ENCODE measurements at places on chromosomes 2 and 18. TPM values are rescaled to one million over a fixed set of nuclear protein-coding genes. Genes with fewer than 3 reads are reported as not detected.

GRCh38 chr18:11994703-11995444 lies 13.6 kb downstream of the IMPA2 start:
- DNase-seq: peak; percentile 98

DNA sequence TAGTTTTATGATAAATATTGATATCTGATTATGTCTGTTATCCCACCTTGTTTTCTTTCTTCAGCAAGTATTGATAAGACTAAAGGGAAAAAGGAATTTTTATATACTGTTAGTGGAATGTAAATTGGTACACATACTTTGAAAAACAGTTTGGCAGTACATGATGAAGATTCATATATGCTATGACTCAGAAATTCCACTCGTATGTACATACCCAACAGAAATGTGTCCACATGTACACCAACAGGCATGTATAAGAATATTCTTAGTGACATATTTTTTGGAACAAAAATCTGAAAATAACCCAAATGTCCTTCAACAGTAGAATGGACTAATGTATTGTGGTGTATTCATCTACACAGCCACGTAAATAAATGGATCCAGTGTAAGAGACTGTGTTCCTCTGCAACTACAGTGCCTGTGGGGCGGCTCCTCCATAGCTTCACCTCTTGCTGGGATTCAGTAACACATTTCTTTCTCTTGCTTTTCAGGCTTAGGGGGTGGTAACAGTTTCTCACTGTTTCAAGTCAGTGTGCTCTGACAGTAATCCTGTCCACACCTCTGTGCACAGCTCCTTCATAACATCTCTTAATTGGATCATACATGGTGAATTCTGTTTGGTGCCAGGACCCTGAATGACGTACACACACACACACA lies 35.5 kb upstream of the ALMS1 start:
- DNase-seq: no peak

MOCOS gene
- 3.7 TPM for total RNA-seq

- DNase-seq: no peak
Observed at GRCh38 chr18:13446610-13447461, 228.3 kb downstream of the LDLRAD4 start.

GRCh38 chr18:22422909-22423548 lies 5.3 kb upstream of the CTAGE1 start:
- DNase-seq: no peak

DNA sequence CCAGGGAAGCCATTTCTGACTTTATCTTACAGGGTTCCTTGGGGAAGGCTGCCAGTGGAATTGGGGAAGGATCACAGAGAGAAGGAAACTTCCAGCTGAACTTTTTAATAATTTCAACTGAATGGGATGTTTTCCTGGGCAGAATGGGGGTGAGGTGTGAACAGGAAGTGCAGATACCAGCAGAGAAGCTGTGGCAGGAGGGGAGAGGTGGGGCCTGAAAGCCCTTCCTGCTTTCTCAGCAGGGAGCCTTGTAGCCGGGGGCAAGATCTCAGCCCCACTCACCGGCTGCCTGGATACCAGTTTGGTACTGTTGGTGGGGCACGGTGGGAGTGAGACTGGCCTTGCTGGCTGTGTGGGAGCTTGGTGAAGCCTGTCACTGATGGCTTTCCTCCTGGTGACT lies 170.5 kb downstream of the ZBTB7C start:
- no peak for DNase-seq

EFEMP1 gene
- total RNA-seq: 10.0 TPM

VPS54 gene
- total RNA-seq: 17.5 TPM

GRCh38 chr2:18369760-18370159 lies 190.7 kb downstream of the RDH14 start:
- DNase-seq: no peak
